SJSA1 (cell line): ENCODE measurements at places on chromosomes 1 and 21.
A peak's percentile ranks its signal among the peaks of the same experiment; 100 is the strongest.

DNA sequence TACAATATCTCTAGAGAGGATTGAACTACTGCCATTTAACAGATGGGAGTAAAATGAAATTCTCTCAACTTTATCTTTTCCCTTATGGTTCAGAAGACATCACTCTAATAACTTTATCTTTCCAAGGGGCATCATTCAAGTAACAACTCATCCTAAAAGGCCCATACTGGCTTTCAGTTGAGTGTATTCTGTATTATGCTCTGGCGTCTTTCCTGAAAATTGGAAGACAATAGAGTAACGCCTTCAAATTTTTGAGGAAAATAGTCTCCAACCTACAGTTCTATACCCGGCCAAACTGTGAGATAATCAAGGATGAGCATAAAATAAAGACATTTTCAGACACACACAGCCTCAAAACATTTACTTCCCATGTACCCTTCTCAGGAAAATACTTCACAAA lies 103.3 kb downstream of the RERE start:
- DNase-seq: no peak

GRCh38 chr1:245168086-245168485 lies 13.3 kb downstream of the KIF26B start:
- DNase-seq: no peak

GRCh38 chr21:35648512-35648911 lies 411.8 kb downstream of the SETD4 start:
- no peak for DNase-seq

GRCh38 chr1:98668733-98669132 lies 7.2 kb downstream of the SNX7 start:
- no peak for DNase-seq

- DNase-seq: no peak
Observed at GRCh38 chr1:99469550-99469971, 176.4 kb upstream of the PALMD start.

DNA sequence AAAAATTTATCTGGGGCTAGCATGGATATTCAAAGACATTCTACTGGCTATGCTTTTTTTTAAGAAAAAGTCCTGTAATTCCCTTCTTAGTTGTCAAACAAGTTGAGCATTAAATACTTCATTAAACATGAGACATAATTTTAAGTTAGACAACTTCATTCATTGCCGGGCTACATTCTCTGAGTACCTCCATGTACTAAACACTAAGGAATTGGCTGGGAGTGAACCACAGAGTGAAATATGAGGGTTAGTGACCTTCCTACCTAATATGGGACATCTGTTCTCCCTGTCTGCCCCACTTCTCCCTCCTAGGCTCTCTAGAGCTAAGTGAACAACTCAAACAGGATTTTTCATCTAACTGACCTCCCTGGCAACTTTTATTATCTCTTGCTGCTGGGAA lies 370.4 kb downstream of the VAV3 start:
- DNase-seq: no peak

DNA sequence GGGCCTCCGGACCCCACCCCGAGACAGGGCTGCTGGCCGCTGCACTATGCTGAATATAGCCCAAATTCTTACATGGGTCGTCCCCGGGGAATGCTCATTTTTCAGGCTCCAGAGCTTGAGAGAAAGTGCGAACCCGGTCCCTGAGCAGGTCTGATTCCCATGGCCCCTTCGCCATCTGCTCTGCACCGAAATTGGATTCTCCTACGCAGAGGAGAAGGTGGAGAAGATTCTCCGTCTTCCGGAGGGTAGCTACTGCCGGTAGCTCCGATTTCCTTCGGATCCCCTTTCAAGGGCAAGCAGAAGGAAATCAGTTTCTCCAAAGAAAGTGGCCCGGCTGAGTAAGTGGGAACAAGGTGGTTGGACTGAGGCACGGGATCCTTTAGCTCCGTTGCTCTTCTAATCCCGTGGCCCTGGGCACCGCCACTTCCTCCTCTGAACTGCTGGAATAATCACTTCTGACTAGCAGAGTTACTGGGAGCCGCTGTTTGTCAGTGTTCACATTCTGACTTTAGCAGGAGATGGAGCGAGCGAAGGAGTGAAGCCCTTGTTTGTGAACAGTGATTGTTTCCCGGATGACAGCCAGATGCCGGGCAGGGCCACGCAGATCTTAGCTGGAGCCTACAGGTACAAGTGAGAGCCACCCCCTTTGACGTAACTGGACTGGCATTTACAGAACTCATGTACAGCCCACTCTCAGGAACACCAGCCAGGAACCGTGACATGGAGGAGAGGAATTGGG lies 1.1 kb upstream of the ZNF496 start:
- no peak for DNase-seq

- no peak for DNase-seq
Observed at GRCh38 chr1:49098866-49099265, 322.2 kb upstream of the BEND5 start.

- no peak for DNase-seq
Observed at GRCh38 chr1:112548547-112548946, 39.8 kb downstream of the WNT2B start.

GRCh38 chr1:157724537-157725220 lies 24.1 kb upstream of the FCRL3 start:
- DNase-seq: no peak

DNA sequence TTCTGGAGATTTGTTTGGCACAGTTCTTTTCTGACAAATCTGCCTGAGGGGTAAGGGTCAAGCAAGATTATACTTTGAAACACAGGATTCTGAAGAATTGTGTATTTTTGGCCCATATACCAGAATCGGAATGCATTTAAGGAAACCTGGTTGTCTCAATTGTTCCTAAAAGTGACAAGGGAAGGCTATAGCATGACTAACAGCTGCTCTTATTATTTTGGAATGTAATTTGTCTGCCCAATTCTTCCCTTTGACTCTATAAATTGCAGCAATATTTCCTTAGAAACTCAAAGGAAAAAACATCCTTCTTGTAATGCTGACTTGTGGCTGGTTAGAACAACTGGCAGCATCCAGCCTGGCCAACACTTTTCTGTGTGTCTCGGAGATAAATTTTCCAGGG lies 15.8 kb upstream of the VCAM1 start:
- peak; percentile 20 for DNase-seq
